Spinal cord (tissue), 10 donors: ENCODE measurements at places on chromosomes 12 and 14.

- no peak for DNase-seq
Measured at GRCh38 chr12:60421741-60422140, 825.9 kb downstream of the SLC16A7 start.

GRCh38 chr12:8032242-8033152, at the start of gene FOXJ2:
TSS of gene FOXJ2 (plus strand) at chr12:8032716. CDS start at chr12:8039833, 7,117 bp downstream.
- DNase-seq = peak; percentile 67

DNA sequence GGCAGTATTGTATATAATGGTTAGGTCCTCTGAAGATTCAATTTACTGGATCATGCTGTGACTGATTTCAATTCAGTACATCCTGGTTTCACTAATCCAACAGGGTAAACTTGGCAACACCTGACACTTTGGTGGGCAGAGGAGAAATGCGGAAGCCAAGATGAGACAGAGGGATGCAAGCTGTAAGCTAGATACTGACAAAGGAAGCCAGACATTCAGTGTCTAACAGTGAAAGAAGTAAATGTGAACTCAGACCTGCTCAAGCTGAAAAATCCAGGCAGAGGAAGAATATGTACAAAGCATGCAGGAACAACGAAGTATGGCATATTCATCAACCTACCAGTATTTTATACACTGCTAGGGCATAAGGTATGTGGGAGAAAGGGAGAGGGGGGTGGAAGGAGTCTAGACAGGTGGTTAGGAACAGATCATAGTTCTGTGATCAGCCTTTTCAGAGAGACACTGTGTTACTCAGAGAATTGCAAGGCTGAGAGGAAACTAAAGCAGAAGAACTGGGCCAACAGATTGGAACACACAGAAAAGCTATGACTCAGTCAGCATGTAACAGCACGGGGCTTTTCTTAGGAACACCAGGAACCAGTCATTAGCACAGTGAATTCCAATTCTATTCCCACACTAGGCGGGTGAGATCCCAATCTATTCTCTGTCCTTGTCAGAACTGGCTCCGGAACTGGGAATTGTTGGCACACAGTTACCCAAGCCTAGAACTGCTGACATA, 40.3 kb downstream of the NELL2 start:
- DNase-seq = no peak

DNA sequence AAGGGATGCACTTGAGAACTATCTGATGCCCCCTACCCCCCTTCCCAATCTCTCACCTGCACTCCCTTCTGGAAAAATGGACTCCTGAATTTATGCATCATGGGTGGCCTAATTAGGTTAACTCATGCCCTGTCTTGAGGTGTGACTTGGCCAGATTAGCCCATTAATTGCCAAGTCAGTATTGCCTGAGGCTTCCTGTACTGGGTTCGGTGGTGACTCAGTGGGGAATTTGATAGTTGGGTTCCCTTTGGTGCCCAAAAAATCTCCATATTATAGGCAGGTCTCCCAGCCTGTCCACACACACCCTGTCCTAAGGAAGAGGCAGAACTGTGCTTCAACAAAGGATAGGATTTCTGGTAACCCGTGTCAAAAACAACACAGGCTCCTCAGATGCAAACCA, 146.1 kb downstream of the CHST11 start:
- no peak for DNase-seq

DNA sequence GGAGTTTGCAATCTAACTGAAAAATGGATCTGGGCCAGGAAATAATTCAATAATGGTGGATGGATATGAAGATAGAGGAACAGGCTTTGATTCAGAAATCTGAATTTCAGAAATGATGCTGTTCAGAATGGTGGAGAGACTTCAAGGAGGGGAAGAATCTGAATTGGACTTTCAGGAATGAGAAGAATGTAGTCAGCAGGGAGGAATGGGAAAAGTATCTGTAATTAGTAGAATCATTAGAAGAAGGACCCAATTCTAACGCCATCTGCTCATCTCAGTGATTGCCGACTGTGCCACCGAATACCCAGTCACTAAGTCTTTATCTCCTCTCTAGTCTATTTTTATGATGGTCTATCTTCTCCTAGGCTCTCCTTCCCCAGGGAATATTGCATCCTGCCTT, 363.2 kb downstream of the GALC start:
- no peak for DNase-seq

- DNase-seq = no peak
Measured at GRCh38 chr14:88698651-88699050, 94.1 kb downstream of the EML5 start.

GRCh38 chr12:102026728-102027127, 35.1 kb downstream of the WASHC3 start:
- no peak for DNase-seq

DNA sequence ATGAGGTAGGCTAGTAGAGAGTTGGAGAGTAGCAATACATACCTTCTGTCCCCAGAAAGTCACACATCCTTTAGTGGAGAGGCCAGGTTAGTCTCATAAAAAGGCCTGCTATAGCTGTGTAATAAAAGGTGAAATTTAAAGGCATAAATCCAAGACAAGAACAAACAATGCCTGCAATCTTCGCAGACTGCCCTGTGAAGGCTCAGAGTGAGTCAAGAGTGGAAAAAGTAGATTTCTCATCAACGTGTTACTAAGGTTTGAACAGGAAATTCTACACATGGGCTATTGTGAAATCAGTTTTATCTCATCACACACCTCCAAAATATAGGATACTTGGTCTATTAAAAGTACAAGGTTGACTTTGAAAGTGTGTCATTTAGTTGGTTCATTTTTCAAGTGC, at the start of gene KLRC1:
Gene KLRC1, minus strand, starts transcription at position 222 of the 400 bp plus-strand sequence. CDS start 2,221 bp downstream, outside the sequence.
- DNase-seq = no peak

DNA sequence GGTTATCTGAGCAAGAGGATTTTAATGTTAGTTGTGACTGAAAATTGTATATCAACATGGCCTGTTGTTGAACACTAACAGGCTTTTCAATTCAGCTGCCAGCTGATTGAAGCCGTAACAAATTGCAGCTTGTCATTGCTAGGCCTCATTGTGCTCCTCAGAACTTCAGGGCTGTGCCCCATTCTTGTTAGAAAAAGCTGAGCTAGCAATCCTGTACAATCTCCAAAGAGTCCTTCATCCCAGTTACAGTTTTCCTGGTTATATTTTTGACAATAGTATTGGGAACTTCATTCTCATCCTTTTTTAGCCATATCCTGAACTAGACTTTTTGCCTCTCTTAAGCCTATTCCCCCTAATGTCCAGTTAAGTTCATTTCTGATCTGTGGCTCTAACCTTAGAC, 564.1 kb upstream of the ATXN7L3B start:
- peak; percentile 21 for DNase-seq

DNA sequence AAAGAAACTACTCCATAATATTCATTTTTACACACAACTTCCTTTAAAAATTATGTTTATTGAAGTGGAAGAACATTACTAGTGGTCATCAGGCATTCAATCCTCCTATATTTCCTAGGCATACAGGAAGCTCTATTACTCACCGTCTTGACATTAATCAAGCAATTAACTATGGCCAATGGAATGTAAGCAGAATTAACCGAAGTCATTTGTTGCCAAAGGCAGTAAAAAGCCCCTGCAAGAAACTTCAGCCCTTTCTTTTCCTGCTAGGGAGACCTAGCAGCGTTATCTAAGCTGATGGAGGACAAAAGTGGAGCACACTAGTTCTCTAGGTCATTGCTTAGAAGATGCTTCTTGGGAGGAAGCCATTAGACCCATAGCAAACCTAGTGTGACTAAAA, 399.6 kb downstream of the KCNH5 start:
- no peak for DNase-seq

GRCh38 chr14:74974364-74975058, 19.1 kb upstream of the PGF start:
- DNase-seq = no peak

DNA sequence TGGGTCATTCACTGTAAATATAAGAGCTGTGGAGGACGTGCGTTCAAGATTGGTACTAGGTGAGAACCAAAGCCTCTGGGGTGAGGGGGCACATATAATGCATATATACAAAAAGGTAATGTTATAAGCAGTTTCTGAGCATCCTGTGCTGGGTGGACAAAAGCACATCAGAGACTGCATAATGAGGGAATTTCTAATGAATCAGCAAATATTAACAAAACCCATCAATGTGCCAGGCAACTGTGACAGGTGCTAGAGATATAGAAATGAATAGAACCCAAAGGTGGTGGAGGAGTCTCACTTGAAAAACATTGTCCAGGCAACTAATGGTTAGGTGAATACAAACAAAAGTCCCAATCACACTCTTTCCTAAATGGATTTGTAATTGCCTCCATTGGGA, 74.7 kb downstream of the GPR65 start:
- DNase-seq = no peak

DNA sequence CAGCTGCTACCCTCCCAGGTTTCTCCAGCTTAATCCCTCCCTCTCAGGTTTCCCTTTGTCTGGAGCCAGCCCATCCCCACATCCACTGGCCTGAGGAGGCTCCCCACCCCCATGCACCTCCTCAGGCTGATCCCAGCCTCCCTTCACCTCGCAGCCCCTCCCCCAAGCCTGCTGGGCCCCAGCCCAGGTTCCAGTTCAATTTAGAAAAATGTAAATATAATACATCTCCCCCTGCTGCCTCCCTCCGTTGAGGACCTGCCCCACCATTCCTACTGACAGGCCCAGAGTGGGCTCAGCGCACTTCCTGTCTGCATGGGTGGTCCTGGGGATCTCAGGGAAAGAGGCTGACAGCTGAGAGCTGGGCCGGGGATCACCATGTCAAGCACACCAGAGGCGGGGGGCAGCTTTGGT, 155.8 kb downstream of the NTF3 start:
- no peak for DNase-seq

DNA sequence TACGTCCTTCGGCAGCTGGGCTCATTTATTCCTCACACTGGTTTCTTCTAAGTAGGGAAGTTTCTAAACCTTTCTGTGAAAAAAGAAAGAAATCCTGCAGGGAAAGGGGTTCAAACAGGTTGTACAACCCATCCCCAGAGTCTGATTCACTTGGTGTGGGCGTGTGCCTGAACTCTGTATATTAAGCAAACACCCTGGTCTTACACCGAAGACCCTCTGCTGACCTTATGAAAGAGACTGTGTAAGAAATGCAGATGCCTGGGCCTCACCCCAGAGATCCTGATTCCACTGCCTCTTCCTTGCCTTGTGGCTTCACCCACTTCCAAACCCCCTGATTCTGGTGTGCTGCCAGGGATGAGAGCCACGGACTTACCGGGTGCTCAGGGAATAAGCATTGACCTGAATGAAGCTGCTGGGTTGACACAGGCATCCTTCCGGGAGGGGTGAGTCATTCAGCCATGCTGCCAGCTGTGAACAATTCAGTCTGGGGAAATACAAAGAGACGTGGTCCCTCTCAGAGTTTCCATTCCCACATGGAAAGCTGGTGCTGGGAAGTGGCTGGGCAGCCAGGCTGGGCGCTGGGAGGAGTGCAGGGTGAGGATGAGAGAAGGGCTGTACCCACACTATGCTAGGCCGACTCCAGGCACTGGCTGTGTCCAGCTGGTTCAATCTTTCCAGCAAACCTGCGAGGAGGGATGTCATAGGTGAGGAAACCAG, 26.5 kb upstream of the ACTN1 start:
- DNase-seq = peak; percentile 33

DNA sequence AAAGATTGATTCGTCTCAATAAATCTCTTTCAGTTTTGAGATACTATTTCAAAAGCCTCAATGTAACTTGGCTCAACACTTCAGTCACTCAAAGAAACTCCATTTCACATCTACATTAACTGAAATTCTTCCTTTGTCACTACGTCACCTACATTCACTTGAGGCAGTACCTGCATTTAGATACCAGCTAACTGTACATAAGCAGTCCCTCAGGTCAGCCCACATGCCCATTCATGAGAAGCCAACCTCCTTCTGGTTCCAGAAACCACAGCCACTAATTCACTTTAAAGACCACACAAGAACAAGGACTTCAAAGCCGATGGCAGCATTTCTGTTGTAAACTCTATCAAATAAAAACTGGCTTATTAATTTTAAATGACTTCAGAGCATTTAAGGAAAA, 43.0 kb downstream of the SETD3 start:
- DNase-seq = no peak

GRCh38 chr12:39341761-39342160, 101.2 kb downstream of the KIF21A start:
- no peak for DNase-seq

DNA sequence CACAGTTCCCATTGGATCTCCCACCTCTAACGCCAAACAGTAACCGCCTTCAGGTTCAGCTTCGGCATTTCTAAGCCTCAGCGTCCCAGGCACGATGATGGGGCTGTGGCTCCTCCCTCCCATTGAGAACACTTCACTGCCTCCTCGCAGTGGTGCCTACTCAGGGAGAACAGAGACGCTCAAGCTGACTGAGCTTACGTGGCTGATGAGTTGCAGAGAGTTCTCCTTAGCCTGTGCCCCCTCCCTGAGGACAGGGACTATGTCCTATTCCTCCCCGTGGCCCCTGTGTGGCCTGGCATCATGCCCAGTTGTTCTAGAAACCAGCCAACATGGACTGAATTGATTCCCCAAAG, 87.0 kb downstream of the ITPK1 start:
- no peak for DNase-seq

DNA sequence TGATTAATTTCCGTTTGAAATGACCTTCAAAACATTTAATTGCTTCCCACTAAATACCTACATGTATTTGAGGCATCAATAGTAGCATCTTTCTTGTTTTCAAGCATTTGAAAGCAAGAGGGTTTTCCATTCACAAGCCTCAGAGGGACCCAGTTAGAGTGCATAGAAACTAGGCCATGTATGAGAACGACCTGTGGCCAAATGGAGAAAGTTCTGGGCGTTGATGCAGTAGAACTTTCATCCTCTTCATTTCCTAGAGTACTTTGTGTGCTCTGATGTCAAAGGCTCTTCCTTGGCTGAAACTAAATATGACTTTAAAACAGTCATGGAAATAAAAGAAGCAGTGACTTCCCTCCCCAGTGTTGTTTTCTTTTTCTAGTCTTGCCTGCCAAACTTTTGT, 944 bp upstream of the DHRS7 start:
- peak; percentile 14 for DNase-seq

DNA sequence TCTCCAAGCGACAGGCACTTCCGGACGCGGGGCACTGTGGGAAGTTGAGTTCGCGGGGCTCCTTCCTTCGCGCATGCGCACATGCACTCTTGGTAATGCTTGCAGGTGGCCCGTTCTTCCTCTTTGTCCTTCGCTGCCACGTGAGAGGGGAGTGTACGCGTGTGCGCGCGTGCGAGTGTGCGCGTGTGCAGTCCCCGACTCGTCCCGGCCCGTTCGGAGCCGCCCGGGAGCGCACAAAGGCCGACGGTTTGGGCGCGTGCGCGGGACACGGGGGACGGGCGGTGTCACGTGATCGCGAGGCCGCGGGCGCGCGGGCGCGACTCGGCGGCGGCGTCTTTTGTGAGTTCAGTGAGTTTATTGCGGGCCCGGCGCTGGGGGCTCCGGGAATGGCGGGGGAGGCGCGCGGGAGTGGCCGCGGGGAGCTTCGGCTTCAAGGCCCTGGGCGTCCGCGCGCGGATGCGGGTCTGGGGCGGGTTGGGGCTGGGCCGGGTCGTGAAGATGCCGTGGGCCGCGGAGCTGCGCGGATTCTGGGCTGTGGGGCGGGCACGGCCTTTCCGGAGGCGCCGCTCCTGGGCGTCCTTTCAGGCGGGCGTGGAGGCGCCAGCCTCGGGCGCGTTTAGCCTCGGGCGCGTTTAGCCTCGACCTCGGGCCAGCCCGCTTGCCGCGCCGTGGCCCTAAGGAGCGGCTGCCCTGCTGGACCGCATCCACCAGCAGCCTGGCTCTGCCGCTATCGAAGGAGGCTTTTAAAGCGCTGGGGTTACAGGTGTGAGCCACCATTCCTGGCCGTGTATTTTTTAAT, at the start of gene ZNF84:
Gene ZNF84, plus strand, starts transcription at position 303 of the 799 bp plus-strand sequence. CDS start 3,959 bp downstream, outside the sequence.
- DNase-seq = peak; percentile 95

GRCh38 chr14:75770635-75771034, 109.6 kb downstream of the TTLL5 start:
- DNase-seq = no peak
